ENCODE measurements at places on chromosomes 12 and 14.

DNA sequence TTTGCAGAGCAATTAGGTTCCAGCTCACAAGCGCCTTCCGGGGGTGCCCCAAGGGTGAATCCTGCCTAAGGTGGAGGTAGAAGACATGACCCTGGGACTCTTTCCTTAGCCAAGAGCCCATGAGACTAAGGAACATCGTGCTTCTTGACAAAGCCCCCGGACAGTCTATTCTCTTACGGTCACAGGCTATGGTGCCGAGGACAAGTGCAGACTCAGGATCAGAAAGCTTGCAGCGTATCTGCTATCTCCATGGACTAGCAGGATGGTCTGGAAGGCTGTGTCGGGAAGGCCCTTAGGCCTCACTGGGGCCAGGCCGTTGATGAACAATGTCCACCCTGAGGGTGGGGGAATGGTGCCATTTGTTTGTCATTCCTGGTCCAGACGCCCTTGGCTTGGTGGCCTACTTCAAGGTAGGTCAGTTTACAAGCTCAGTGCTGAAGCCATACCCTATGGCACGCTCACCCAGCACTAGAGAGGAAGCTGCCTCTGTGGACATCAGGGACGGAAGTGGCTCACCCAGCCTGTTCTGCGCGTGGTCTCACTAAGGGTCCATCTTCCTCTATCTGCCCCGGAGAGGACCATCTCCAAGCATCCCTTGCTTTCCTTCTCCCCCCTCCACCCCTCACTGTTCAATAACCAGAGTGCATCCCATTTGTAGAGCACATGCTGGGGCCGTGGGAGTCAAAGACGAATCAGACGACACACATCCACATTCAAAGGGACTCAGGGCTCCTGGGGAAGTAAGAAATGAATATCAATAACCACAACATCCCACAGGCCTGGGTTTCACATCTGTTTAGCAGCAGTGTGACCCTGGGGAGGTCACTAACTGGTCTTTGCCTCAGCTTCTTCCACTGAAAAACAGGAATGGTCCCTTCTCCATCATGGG lies 45.0 kb upstream of the IQSEC3 start:
- H3K27ac ChIP-seq = no peak overlapping the region
- H3K4me1 ChIP-seq = no peaks in the 10 kb centered on the region
- DNase-seq = no peak

DNA sequence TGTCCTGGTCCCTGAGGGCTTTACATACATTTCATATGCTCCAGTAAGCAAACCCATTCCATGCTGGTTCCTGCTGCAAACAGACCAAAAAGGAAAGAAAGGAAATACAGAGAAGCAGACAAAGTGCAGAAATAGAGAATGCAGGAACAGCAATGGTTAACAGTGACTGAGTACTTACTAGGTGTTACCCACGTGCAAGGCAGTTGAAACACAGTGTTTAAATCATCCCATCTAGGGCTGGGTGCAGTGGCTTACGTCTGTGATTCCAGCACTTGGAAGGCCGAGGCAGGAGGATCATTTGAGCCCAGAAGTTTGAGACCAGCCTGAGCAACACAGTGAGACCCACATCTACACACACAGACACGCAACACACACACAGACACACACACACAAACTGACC lies 21.2 kb upstream of the NINJ2 start:
- no peak overlapping the region for H3K27ac ChIP-seq
- no peaks in the 10 kb centered on the region for H3K27me3 ChIP-seq
- peaks cover 2% of the 10 kb centered on the region for H3K4me1 ChIP-seq
- no peak overlapping the region for H3K4me3 ChIP-seq

DNA sequence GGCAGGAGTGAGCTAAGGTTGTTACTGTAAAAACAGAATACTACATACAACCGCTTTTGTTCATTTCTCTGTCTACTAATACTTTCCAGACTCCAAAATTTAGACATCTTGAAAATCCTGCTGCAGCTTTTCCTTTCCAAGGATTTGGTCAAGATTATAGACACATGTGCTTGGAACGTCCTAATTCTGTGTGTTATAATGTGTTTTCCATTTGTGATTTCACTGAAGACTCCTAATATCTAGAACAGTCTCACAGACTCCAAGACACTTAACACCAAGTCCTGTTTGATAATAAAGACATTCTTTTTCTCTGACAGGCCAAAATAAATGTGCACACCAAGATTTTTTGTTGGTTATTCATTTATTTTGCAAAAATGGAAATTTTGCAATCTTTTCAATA lies 41.8 kb upstream of the TMTC2 start:
- DNase-seq = no peak
- no peaks in the 10 kb centered on the region for H3K27me3 ChIP-seq
- no peak overlapping the region for H3K4me3 ChIP-seq
- no peaks in the 10 kb centered on the region for H3K36me3 ChIP-seq

DNA sequence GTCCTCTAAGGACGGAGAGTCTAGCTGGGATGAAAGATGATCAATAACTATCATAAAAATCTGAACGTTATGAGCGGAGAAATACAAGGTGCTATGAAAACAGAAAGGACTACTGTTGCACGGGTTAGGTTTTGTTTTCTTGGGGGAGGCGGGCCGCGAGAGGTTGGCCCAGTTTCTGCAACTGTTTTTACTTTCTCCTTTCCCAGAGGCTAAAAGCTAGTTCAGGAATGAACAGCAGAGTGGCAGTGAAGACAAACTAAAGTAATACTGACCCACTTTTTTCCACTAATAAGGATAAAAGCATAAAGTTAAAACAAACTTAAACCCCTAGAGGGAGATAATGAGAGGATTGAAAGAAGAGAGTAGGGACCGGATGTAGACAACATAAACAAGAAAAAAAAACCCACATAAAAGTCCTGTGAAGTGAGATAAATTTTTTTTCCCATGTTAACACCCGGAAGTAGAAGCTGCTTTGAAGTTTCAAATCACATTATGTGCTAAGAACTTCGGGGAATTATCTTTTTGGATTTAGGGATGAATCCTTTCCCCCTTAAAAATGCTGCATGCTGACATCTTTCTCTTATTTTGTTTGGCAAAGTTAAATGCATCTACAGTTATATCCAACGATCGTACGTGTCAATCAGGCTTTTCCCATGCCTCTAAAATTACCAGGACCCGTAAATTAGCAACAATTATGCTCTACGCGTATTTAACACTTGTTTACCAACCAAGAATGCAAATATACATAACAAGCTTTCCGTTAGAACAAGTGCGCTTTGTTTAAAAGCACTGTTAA lies 1.0 kb upstream of the CDK17 start:
- H3K36me3 ChIP-seq = no peaks in the 10 kb centered on the region
- H3K27me3 ChIP-seq = no peaks in the 10 kb centered on the region
- peak overlapping the region; percentile 89 for H3K27ac ChIP-seq
- peaks cover 31% of the 10 kb centered on the region for H3K4me1 ChIP-seq

GRCh38 chr12:84191779-84192178 lies 720.8 kb downstream of the SLC6A15 start:
- H3K27me3 ChIP-seq = no peaks in the 10 kb centered on the region
- no peaks in the 10 kb centered on the region for H3K4me1 ChIP-seq
- H3K4me3 ChIP-seq = no peak overlapping the region
- H3K27ac ChIP-seq = no peak overlapping the region
- no peak for DNase-seq

DNA sequence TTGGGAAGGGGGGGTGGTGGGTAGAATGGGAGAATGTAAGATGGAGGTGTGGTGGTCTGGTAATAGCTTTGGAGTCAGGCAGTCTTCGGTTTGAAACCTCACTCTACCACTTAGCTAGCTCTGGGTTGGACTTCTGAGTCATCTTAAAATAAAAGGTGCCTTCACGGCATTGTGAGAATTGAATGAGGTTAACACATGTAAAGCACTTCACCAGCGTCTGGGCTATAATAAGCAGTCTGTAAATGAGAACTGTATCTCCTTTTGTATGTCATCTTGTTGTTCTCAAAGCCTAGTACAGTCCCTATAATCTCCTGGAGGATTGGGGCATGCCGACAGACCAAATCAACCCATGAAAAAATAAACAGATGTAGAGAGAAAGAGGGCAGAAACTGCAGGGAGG lies 11.2 kb downstream of the C2CD5 start:
- no peak for DNase-seq
- H3K36me3 ChIP-seq = peaks cover 28% of the 10 kb centered on the region
- no peak overlapping the region for H3K27ac ChIP-seq
- no peaks in the 10 kb centered on the region for H3K27me3 ChIP-seq
- H3K4me1 ChIP-seq = peaks cover 2% of the 10 kb centered on the region

- no peak overlapping the region for H3K27ac ChIP-seq
- H3K27me3 ChIP-seq = no peaks in the 10 kb centered on the region
Measured at GRCh38 chr12:83634726-83635267, 948.1 kb downstream of the TMTC2 start.

DNA sequence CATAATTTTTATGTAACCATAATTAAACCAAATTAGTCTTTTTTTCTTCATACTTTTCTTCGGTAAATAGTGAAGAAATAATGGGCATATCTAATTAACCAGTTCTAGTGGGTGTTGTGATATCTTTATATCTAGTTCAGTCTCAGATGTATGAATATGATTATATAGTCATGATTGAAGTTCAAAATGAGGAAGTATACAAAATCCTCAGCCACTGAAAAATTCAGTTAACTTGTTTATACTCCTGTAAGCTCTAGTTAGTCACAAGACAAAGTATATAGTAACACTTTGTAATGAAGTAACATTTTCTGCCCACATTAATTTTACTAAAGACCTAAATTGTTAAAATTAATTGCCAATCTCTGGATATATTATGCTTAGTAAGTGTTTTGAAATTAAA lies 46.5 kb downstream of the CAND1 start:
- H3K27ac ChIP-seq = no peak overlapping the region
- H3K4me3 ChIP-seq = no peak overlapping the region
- peaks cover 49% of the 10 kb centered on the region for H3K36me3 ChIP-seq
- no peaks in the 10 kb centered on the region for H3K4me1 ChIP-seq
- no peak for DNase-seq

DNA sequence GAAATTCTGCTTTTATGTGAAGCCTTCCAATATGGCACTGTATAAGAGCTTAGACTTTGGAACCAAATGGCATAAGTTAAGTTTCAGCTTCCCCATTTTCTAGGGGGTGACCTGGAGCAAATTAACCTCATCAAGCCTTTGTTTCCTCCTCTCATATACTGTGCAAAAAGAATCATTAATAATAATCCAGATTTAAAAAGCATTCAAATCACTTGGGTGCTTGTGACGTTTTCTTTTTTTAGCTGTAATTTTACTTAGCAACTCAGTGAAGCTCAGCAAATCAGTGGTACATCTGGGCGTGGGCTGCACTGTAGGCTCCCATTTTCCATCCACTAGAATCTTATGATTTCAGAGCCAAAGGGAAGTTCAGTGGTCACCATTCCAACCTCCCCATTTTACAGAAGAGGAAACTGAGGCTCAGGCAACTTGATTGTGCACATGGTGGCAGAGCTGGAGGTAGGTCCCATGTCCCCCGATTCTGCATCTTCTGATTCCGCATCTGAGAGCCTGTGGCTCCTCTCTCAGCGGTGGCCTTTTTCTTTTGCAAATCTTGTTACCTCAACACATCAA lies 131.2 kb downstream of the SNAPC1 start:
- peaks cover 4% of the 10 kb centered on the region for H3K4me1 ChIP-seq
- H3K27ac ChIP-seq = no peak overlapping the region
- H3K36me3 ChIP-seq = no peaks in the 10 kb centered on the region
- DNase-seq = no peak
- H3K4me3 ChIP-seq = no peak overlapping the region
- peaks cover 13% of the 10 kb centered on the region for H3K27me3 ChIP-seq

- H3K4me1 ChIP-seq = no peaks in the 10 kb centered on the region
- no peak overlapping the region for H3K27ac ChIP-seq
- DNase-seq = no peak
Measured at GRCh38 chr12:95908573-95908972, 33.8 kb downstream of the CCDC38 start.

DNA sequence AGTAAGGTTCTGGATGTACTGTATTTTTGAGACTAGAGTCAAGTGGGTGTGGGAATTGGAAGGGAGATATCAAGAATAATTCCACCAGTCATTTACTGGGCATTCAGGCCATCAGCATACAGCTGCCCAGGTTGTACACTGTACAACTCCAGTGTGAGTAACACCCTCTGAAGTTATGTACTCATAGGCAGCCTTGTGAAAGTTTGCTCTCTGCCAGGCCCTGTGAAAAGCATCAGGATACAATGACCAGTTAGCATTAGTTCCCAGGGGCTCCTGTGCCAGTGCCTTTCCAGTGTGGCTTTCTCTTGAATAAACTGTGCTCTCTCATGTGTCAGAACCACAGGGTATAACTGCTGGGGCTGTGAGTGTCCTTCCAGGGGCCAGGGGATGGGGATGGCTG lies 89.7 kb downstream of the LGMN start:
- H3K4me1 ChIP-seq = no peaks in the 10 kb centered on the region
- no peak overlapping the region for H3K27ac ChIP-seq
- DNase-seq = no peak
- no peak overlapping the region for H3K4me3 ChIP-seq
- peaks cover 11% of the 10 kb centered on the region for H3K36me3 ChIP-seq

DNA sequence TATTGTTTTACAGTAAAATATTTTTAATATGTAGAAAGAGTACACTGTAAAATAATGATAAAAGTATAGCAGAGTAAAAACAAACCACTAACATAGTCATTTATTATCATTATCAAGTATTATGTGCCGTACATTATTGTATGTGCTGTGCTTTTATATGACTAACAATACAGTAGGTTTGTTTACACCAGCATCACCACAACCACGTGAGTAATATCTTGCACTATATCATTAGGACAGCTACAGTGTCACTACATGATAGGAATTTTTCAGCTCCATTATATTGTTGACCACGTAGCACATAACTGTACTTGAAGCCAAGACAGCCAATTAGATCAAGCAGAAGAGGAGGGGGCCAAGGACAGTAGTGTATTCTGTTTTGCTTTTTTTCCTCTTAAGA lies 415.4 kb downstream of the RAD51B start:
- H3K4me3 ChIP-seq = no peak overlapping the region
- H3K27me3 ChIP-seq = no peaks in the 10 kb centered on the region
- peaks cover 38% of the 10 kb centered on the region for H3K4me1 ChIP-seq
- no peak for DNase-seq
- no peaks in the 10 kb centered on the region for H3K36me3 ChIP-seq

- no peak for DNase-seq
- no peak overlapping the region for H3K4me3 ChIP-seq
- peaks cover 42% of the 10 kb centered on the region for H3K27me3 ChIP-seq
- peaks cover 22% of the 10 kb centered on the region for H3K4me1 ChIP-seq
Measured at GRCh38 chr14:56122301-56122700, 4.1 kb downstream of the PELI2 start.

GRCh38 chr14:44204061-44204835 lies 302.8 kb downstream of the FSCB start:
- H3K4me3 ChIP-seq = no peak overlapping the region
- DNase-seq = no peak
- peak overlapping the region; percentile 49 for H3K27ac ChIP-seq

- H3K27ac ChIP-seq = no peak overlapping the region
- no peak for DNase-seq
- peaks cover 7% of the 10 kb centered on the region for H3K4me1 ChIP-seq
- H3K4me3 ChIP-seq = no peak overlapping the region
- peaks cover 15% of the 10 kb centered on the region for H3K27me3 ChIP-seq
- no peaks in the 10 kb centered on the region for H3K36me3 ChIP-seq
Measured at GRCh38 chr14:33542338-33543287, 408.3 kb downstream of the EGLN3 start.

All from mesothelial cell of epicardium (in vitro differentiated cells).